ENCODE measurements at places on chromosomes 2 and 18.
A peak's percentile ranks its signal among the peaks of the same experiment; 100 is the strongest.

DNA sequence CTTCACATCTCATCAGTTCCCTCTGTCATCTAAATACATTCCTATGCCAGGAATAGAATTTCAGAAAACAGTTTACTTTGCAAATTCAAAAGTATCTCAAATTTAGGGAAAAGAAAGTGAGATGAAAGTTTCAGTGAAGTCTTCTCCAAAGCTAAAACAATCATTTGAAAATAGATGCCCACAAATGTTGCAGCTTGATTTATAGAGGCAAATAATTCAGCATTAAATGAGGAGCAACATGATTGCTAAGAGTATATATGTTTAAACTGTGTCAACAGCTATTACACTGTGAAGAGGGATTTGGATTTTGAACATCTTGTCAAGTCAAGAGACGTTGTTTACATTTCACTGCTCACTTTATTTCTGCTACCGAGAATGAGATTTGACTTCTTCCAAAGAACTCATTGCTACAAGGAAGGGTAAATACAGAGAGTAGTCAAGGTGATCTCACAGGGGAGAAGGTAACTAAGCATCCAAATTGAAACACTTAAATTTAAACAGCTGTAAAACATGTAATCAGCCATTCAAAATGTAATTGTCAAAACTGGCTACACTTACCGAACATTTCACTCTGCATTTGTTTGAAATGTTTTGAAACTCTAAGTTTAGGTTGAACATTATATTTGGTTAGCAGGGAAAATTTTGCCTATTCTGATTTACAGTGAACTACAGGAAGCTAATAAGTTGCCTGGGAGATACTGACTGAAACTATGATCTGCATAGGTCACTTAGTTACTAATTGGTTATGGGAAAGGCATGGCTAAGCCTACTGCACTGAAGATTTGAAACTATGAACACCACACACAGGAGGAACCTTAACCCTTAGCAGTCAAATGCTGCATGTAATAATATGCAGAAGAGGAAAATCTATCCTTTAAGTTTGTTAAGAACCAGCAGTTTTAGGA is 33.2 kb upstream of the GALNT3 start:
- no peak for DNase-seq

DNA sequence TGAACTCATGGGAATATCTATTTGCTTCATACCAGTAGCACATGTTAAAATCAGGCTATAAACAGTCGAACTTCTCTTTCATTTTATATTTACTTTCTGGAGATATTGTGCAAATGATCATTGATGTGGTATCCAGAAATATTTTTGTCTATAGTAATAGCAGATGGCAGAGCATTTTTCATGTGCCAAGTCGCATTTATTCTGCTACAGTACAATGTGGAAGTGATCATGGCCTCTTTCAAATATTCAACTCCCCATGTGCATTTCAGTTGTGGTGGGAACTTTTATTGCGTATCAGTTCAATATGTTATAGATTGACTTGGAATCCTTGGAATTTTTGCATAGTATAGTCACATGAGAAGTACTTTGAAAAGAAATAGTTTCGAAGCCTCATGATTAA is 57.4 kb downstream of the RHBDD1 start:
- DNase-seq = no peak

- DNase-seq = no peak
These were observed 1.8 kb downstream of the SERPINB13 start for GRCh38 chr18:63588909-63589308.

DNA sequence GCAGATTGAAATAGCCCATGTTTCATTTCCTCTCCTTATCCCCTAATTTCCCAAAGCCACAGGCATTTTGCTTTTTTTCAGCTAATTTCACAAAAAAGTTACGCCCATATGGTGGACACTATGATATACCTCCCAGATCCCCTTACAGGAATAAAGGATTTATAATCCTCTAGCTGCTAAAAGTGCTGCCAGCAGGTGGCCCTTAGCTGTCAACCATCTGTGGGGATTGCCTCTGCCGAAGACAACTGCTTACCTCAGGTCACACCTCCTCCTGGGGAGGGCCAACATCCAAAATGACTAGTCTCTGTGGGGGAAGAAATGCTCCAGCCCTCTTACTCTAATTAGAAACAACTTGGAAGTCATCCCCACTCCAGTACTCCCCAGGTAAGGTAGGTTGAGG is 61.0 kb upstream of the EPB41L3 start:
- no peak for DNase-seq

DNA sequence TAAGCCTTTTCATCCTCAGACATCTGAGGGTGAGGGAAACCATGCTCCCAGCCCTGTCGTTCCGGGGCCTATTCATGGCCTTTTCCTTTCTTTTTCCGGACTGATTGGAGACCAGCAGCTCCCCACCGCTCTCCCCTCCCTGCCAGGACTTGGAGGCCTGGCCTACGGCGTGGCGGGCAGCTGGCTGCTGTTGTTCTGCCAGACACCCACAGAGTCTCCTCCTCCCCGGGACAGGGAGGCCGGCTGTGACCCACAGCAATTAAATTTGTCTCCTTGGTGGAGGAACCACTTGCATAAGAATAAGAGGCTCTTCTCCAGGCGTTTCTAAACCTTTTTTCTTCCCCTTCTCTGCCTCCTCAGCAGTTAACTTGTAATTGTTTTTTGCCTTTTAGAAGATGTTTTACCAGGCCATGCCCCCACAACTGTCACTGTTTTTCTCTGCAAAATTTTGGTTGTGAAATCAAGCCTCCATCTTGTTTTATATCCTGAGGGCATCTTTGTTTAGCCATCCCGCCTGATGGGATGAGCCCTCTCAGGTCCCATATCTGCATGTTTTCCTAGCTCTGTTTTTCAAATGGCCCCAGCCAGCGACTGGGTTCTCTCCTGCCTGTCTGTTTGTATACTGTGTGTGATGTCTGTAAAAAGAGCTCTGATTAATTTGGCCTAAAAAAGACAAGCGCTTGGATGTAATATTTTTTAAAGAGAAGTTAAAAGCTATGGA is 1060.0 kb upstream of the DDX18 start:
- DNase-seq = no peak

DNA sequence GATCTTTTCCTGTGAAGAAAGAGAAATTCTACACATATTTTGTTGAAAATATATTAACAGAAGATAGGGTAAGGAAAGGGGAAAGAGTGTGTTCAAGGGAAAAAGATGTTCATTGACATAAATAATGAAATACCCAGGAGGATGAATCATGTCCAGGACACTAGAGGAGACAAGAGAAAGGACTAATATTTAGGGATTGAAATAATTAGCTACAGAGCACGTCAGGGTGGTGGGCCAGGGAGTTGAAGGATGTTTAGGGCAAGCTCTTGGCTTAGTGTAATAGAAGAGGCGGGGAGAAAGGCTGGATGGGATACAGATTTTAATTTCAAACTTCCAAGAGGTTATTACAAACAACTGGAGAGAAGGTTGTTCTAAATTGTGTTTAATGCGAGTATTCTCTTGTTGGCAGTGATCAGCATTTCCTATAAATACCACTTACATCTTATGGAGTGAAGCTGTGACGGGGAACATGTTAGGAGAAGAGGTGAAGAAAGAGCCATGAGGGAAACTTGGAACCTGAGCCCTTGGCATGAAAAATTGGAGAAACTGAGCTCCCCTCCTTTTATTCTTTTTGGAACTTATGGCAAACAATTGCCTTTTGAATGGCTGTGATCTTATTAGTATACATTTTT is 36.6 kb upstream of the CETN1 start:
- no peak for DNase-seq

DNA sequence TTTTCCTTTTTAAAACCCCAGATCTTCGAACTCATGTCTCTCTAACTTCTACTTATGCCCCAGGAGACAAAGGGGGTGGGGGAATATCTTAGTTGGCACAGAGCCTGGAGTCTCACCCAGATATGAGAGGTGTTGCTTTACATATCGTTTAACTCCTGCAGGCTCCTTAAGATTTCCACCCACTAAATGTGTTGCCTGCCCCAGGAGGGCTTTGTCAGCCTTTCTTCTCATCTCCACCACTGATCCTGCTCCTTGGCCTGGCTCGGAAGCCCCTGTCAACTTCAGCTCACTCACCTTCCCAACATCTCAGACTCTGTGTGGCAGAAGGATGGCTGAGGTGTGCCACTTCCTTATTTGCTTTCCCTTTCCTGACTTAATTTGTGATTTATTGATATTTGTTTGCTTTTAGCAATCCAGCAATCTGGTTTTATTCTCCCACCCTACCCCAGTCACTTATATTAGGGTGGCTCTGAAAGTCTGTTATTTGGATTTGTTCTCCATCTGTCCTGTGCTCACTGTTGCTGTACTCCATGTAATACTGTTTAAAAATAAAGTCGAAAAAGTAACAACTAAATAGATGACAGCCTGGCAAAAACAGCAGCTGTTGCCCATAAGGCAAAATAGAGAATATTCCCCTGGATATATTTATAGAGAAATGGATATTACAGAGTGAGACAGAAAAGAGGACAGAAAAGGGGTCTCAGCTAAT is 200.6 kb downstream of the ZBTB7C start:
- no peak for DNase-seq

- DNase-seq = no peak
These were observed 36.4 kb downstream of the TACR1 start for GRCh38 chr2:75162897-75163296.

- no peak for DNase-seq
These were observed 16.0 kb downstream of the CCNT2 start for GRCh38 chr2:134934641-134935040.

DNA sequence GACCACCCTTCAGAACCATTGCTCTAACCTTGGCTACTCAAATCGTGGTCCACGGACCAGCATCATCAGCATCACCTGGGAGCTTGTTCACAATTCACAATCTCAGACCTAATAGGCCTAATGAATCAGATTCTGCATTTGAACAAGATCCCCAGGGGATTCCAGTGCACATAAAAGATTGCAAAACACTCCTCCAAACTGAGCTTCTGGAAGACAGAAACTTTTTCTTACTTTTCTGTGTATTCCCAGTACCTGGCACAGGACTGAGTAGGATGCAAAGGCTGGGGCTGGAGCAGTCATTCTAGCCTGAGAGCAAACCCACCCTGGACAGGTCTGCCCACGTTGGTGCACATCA is 115.1 kb upstream of the COPS8 start:
- DNase-seq = no peak

GRCh38 chr18:53534695-53535094 is 689.8 kb downstream of the MBD2 start:
- no peak for DNase-seq

DNA sequence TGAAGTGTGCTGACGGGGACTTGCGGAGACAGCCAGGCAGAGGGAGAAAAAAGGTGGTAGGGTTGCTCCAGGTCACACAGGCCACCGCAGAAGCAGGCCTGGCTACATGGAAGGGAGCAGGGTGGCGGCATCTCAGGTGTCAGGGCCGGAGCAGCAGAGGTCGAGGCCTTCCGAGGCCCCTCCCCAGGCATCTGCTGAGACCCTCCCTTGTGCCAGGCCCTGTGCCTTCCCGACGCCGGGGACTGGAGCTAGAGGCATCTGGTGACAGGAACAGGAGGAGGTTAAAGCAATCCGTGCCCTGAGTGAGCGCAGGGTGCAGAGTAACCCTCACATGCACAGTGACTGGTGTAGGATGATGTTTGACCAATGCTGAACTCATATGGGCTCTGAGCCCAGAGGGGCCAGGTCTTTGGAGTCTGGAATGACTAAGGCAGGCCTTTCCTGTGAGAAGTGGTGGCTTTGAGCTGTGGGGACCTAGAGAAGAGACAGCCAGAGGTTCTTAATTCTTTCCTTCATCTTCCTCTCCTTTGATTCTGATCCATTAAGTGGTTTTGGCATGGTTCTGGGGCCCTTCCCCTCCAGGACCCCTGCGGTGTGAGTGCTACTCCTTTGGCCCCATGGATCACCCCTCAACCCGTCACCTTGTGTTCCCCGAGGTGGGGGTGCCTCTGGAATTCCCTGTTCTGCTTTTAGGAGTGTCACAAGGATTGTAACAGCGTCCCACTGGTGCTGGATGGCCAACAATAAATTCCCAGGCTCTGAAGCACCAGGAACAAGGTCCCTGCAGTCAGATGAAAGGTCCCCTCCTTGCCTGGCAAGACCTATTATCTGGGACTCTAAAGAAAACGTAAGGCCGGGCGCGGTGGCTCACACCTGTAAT is 72.1 kb downstream of the KLHL29 start:
- DNase-seq = no peak

DNA sequence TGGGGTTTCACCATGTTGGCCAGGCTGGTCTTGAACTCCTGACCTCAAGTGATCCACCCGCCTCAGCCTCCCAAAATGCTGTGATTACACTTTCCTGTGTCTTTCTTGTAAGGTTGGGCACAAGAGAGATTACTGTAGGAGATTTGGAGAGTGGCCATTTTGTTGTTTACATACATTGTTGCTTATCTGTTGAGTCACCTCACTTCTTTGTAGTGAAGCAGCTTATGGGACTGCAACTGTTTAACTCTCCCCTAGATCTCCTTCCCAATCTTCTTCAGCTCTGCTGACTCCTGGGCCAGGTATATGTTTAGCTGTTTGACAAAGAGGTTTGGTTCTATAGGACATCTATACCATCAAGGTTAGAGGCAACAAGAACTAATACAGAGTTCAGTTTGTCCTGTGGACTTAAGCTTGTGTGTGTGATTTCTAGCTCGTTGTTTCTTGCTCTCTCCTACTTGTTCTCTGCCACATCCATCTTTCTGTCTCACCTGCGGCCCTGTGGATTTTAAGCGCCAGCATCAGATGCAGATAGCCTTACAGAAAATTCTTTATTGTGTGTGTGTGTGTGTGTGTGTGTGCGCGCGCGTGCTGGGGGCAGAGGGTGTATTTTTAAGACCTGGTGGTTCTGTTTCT is 95.4 kb downstream of the HAUS1 start:
- no peak for DNase-seq

GRCh38 chr2:24050041-24050979 is 769 bp downstream of the FKBP1B start:
- DNase-seq = peak; percentile 15

GRCh38 chr2:207867056-207867455 is 97.3 kb upstream of the FZD5 start:
- no peak for DNase-seq

GRCh38 chr2:61179701-61180639 is 18.0 kb downstream of the C2orf74 start:
- no peak for DNase-seq

DNA sequence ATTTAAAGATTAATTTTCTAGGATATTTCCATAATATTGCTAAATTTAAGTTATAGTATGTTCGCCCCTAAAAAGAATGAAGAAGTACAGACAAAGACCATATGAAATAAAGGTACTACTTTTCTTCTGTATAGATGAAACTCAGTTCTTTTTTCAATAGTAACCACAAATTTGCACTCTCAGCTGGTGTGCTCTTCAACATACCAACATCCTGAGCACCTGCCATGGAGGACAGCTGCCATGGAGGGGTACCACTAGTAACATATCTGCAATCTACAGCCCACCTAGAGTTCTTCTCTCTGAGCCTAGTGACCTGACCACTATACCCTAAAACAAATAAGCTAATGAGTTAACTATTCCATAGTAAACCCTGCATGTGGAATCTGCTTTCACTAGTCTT is 36.8 kb upstream of the ERCC3 start:
- no peak for DNase-seq

Data from T-helper 17 cell (primary cell).